ENCODE measurements at places on chromosomes 12 and 14. TPM values are rescaled to one million over a fixed set of nuclear protein-coding genes. Genes with fewer than 3 reads are reported as not detected.

GRCh38 chr12:25625146-25625545 lies 72.1 kb upstream of the LMNTD1 start:
- H3K36me3 ChIP-seq, result no peaks in the 10 kb centered on the region
- no peak overlapping the region for H3K27ac ChIP-seq
- H3K4me1 ChIP-seq, result no peaks in the 10 kb centered on the region

DNA sequence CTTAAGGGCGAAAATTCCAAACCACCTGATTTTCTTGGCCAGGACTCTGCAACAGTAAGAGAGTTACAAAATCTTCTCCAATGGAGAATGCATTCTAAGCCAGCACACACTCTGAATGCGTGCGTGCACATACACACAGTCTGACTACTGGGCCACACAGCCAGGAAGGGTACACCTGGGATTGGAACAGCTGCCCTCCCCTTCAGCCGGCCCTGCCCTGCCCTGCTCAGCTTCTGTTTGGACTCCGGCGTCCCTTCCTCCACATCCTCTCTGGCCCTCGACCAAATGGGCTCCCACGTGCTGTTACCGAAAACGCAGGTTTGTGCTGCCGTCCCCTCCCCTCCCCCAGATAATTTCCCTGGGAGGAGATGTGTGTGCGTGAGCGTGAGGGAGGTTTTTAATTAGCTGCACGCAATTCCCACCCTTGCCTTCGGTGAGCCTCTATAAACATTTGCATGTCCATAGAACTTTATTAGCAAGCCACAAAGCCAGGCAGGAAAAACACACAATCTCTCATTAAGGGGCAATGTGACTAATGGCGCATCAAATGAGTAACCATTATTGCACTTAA lies 43.0 kb downstream of the CCNK start:
- H3K27ac ChIP-seq, result peak overlapping the region; percentile 84
- H3K36me3 ChIP-seq, result no peaks in the 10 kb centered on the region
- H3K4me1 ChIP-seq, result peaks cover 70% of the 10 kb centered on the region
- H3K27me3 ChIP-seq, result no peaks in the 10 kb centered on the region
- H3K4me3 ChIP-seq, result no peak overlapping the region

DNA sequence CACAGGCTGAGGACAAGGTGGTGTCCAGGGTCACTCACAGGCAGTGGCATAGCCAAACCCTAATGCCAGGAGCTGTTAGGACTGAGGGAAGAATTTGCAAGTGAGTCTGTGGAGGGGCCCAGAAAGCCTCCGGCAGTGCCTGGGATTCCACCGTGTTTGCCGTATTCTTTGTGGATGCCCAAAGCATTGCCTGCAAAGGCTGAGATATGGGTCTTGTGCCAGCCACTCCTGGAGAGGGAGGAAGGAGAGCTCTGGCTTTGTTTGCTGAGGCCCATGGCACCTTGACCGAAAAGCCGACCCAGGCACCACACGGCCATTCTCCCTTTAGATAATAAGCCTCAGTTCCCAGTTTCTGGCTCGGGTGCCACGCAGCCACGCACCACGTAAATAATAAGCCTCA lies 35.8 kb upstream of the GALNT9 start:
- no peak for DNase-seq
- H3K27me3 ChIP-seq, result peaks cover 8% of the 10 kb centered on the region
- H3K36me3 ChIP-seq, result no peaks in the 10 kb centered on the region
- no peaks in the 10 kb centered on the region for H3K4me1 ChIP-seq
- no peak overlapping the region for H3K4me3 ChIP-seq
- H3K27ac ChIP-seq, result no peak overlapping the region

- no peak overlapping the region for H3K4me3 ChIP-seq
- DNase-seq, result no peak
- H3K4me1 ChIP-seq, result no peaks in the 10 kb centered on the region
- no peak overlapping the region for H3K27ac ChIP-seq
- no peaks in the 10 kb centered on the region for H3K27me3 ChIP-seq
- H3K36me3 ChIP-seq, result no peaks in the 10 kb centered on the region
Measured at GRCh38 chr12:230925-231671, 17.1 kb upstream of the SLC6A12 start.

DNA sequence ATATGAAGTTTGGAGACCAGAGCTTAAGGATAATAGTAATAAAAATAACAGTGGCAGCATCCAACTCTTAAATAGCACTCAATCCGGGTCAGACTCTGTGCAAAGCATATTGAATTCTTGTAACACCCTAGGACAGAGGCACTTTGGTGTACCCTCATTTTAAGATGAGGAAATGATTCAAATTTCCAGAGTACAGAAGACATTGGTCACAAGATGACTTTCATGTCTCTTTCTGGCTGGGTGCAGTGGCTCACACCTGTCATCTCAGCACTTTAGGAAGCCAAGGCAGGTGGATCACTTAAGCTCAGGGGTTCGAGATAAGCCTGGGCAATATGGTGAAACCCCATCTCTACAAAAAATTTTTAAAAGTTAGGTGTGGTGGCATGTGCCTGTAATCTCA lies 235.8 kb downstream of the SLC15A4 start:
- H3K4me1 ChIP-seq, result no peaks in the 10 kb centered on the region
- no peaks in the 10 kb centered on the region for H3K36me3 ChIP-seq
- H3K27me3 ChIP-seq, result no peaks in the 10 kb centered on the region
- DNase-seq, result no peak
- no peak overlapping the region for H3K4me3 ChIP-seq

PTCSC3 gene
- not detected for polyA plus RNA-seq

GRCh38 chr12:131592972-131593371 lies 117.9 kb upstream of the SFSWAP start:
- no peak overlapping the region for H3K27ac ChIP-seq
- H3K36me3 ChIP-seq, result no peaks in the 10 kb centered on the region
- DNase-seq, result no peak
- H3K4me3 ChIP-seq, result no peak overlapping the region
- H3K27me3 ChIP-seq, result no peaks in the 10 kb centered on the region

GRCh38 chr12:4036671-4037271 lies 163.6 kb upstream of the PARP11 start:
- H3K27me3 ChIP-seq, result no peaks in the 10 kb centered on the region
- DNase-seq, result no peak
- H3K4me3 ChIP-seq, result no peak overlapping the region

- H3K27me3 ChIP-seq, result no peaks in the 10 kb centered on the region
- no peak overlapping the region for H3K27ac ChIP-seq
- no peak overlapping the region for H3K4me3 ChIP-seq
- no peak for DNase-seq
- no peaks in the 10 kb centered on the region for H3K36me3 ChIP-seq
Measured at GRCh38 chr14:82394916-82395315, 861.3 kb upstream of the SEL1L start.

DNA sequence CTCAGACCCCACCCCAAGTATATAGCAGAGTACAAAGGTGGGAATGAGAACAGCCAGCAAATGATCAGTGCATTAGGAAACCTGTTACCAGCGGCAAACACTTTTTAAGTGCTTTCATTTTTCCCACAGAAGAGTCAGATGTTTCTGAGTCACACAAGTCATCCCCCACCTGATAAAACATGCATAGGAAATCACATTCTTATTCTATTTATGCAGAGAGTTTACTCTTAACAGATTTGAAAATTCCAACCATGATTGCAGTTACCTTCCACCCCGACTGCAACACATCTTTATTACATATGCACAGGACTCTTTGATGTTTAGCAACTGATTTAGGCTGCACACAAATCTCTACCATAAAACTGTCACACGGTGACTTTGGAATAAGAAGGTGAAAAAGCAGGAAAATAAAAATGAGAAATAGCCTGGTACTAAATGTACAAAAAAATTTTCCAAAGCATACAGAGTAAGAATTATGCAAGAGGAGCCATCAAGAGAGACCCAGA lies 236.4 kb downstream of the PAWR start:
- no peaks in the 10 kb centered on the region for H3K36me3 ChIP-seq
- H3K27me3 ChIP-seq, result no peaks in the 10 kb centered on the region
- DNase-seq, result no peak
- no peak overlapping the region for H3K27ac ChIP-seq
- no peak overlapping the region for H3K4me3 ChIP-seq
- H3K4me1 ChIP-seq, result peaks cover 29% of the 10 kb centered on the region

LRRC74A gene
- polyA plus RNA-seq, result not detected

DNA sequence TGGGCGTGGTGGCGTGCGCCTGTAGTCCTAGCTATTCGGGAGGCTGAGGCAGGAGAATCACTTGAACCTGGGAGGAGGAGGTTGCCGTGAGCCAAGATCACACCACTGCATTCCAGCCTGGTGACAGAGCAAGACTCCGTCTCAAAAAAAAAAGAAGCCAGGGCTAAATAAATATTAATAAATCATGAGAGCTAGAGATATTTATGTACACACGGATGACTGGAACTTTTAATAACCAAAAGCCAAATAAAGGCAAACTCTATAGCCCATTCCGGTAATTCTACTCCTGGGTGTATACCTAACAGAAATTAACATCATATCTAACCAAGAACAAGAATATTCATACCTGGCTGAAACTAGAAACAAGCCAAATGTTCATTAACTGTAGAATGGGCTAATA lies 7.7 kb upstream of the TRAFD1 start:
- H3K4me3 ChIP-seq, result no peak overlapping the region
- no peak for DNase-seq
- no peaks in the 10 kb centered on the region for H3K27me3 ChIP-seq
- peak overlapping the region; percentile 56 for H3K27ac ChIP-seq
- no peaks in the 10 kb centered on the region for H3K4me1 ChIP-seq

- DNase-seq, result no peak
- no peak overlapping the region for H3K27ac ChIP-seq
- peaks cover 53% of the 10 kb centered on the region for H3K4me1 ChIP-seq
- no peaks in the 10 kb centered on the region for H3K27me3 ChIP-seq
- H3K4me3 ChIP-seq, result no peak overlapping the region
- no peaks in the 10 kb centered on the region for H3K36me3 ChIP-seq
Measured at GRCh38 chr12:53589423-53589822, 36.8 kb downstream of the ATF7 start.
